NCI-H2081 (cell line): ENCODE measurements at places on chromosomes 6 and 20.

GRCh38 chr6:100565439-100566104 is 100.9 kb upstream of the SIM1 start:
- DNase-seq = no peak

DNA sequence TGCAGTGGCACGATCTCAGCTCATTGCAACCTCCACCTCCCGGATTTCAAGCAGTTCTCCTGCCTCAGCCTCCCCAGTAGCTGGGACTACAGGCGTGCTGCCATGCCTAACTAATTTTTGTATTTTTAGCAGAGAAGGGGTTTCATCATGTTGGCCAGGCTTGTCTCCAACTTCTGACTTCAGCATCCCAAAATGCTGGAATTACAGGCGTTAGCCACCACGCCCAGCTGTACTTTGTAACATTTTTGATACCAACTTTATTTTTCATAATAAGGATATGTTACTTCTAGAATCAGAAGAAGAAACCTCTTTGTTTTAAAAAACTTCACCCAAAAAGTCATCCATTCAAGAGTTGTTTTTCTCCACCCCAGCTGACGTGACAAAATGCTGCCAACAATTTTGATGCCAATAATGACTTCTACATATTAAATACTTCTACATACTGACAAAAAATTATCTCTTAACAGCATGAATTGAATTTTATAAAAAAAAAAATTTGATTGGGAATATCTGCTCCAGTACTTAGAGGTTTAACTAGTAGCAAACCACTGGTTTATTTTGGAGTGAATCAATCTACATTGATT is 22.5 kb upstream of the PRIM2 start:
- no peak for DNase-seq

DNA sequence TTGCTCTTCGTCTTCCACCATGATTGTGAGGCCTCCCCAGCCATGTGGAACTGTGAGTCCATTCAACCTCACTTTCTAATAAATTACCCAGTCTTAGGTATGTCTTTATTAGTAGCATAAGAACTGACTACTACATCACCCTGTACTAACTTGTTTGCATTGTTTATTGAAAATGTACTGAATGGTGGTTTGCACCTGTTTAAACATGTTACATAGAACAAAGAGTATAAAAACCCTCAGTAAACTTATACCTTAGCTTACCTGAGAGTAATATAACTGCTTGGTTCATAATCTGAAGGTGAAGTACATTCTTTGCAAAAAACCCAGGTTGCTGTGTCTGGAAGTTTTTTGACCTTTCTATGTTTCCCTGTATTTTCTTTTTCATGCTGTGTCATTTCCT is 777.8 kb downstream of the TBC1D32 start:
- DNase-seq = peak; percentile 4

DNA sequence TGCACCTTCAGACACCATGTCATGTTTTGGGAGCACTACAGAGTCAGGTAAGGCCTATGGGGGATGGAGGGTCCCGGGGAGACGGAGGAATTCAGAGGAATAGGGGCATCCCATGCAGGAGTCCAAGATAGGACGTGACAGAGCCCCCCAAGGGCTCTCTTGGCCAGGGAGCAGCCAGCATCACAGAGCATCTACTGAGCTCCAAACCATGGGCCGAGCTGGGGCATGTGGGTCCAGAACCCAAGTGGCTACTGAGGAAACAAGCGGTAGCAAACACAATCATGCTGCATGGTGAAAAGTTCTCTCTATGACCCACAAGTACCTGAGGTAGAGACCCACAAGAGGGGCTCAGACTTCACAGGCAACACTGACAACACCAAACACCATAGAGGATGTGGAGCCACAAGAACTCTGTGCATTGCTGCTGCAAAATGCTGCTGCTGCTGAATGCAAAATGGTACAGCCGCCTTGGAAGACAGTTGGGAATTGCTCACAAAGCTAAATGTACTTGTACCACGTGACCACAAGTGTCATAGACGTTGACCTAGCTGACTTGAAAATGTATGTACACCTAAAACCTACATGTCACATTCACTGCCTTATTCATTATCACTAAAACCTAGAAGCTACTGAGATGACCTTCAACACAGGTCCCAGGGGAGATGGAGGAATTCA is 33.4 kb upstream of the MAS1L start:
- no peak for DNase-seq

- DNase-seq = no peak
These were observed 23.5 kb downstream of the CFAP206 start for GRCh38 chr6:87431263-87431662.

GRCh38 chr6:25154034-25154596 is 125.1 kb upstream of the CARMIL1 start:
- no peak for DNase-seq

DNA sequence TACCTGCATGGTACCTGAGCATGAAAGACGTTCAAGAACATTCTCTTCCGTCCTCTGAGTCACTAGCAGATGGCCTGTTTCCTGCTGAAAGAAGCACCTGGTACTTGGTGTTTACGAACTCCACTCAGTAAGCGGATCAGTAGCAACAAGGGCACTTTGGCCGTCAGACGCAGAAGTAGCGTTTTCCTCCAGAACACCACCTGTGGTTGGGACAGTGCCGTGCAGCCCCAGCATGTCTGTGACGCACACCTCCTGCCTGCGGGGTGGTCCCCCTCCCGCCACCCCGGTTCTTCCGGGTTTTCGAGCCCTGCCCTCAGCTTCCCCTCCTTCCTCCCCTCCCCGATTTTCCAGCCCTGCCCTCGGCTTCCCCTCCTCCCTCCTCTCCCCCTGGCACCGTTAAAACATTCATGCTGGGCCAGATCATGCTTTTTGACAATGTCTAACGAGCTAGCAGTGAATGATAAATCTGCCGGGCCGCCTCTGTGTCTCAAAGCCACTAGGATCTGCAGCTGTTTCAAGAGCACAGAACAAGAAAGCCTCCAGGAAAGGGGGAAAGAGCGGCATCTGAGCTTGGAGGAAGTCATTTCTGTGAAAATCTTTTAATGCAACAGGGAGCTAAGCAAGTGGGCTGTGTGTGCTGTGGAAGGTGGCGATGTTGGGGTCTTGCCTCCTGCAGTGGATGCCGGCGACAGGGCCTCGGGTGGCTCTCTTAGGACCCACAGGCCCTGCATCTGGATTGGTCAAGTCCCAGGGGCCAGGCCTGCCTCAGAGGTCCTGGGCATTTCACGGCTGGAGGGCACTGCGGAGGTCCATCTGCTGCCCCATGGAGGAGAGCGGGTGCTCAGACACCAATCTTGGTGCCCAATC is 207.9 kb downstream of the ERMARD start:
- DNase-seq = peak; percentile 86

GRCh38 chr6:14200047-14200446 is 82.5 kb downstream of the CD83 start:
- DNase-seq = no peak

- no peak for DNase-seq
These were observed 214.4 kb upstream of the DTNBP1 start for GRCh38 chr6:15877231-15877630.

DNA sequence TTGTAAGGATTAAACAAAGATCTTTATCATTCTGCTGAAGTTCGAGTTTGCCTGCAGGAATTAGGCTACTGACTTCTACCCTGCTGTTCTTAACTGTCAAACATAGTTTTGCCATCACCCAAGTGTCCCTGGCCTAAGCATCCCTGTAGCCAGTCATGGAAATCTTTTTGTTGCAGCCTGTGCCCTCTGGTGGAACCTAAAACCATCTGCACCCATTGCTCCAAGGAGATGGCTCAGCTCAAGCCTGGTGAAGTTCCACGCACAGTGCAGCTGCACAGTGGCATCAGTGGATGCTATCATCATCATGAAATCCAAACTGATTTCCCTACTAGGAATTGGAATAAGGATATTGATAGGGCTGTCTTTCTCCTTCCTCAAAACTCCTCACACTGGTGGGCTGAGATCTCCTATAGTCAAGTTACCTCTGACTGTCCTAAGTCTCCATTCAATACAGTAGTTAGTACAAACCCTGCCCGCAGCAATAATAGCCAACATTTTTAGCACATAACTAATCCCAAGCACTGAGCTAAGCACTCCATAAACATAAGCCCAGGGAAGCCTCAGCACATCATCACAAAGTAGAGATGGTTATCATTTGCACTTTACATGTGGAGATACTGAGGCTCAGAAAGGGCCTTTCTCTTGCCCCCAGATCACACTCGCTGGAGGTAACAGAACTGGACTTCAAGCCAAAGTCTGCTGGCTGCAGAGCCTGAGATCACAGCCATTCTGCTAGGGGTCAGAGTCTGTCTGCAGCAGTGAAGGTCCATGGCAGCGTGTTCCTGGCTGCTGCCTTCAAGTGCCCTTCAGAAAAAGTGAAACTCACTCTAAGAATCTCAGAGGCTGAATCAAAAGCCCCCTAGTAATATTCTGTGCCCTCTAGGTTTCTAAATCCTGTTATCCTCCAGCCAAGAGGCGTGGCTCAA is 77.2 kb upstream of the MC3R start:
- peak; percentile 1 for DNase-seq

- no peak for DNase-seq
These were observed 217.5 kb downstream of the TINAG start for GRCh38 chr6:54525731-54526130.

- peak; percentile 71 for DNase-seq
These were observed at the start of gene PBX2 for GRCh38 chr6:32190054-32190851. PBX2 (minus strand) TSS chr6:32190202; CDS start chr6:32189915, 287 bp downstream.

GRCh38 chr6:8268156-8268555 is 165.8 kb upstream of the EEF1E1 start:
- no peak for DNase-seq

DNA sequence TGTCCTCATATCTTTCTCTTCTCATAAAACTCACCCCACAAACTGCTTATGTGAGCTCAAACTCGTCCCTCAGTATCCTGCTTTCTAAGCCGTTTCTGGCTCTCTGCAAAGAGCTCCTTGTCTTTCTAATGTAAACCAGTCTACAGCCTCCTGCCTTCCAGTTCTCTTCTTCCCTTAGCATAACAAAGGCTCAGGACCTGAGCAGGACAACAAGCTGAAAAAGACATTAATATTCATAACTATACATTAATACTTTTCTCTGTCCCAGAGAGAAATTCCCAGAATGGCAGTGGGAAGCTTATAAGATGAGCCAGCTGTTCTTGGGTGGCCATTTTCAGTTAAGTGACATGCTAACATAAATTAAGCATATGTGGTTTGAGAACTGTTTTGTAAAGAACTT is 207.0 kb upstream of the TCF21 start:
- DNase-seq = no peak

GRCh38 chr6:30747902-30748769 is 3.8 kb upstream of the IER3 start:
- no peak for DNase-seq

- DNase-seq = no peak
These were observed 715.6 kb upstream of the ID4 start for GRCh38 chr6:19121521-19121920.

- DNase-seq = no peak
These were observed 74.0 kb upstream of the TOP1 start for GRCh38 chr20:40954521-40955165.

GRCh38 chr6:3355358-3356055 is 96.8 kb downstream of the PSMG4 start:
- DNase-seq = peak; percentile 31

DNA sequence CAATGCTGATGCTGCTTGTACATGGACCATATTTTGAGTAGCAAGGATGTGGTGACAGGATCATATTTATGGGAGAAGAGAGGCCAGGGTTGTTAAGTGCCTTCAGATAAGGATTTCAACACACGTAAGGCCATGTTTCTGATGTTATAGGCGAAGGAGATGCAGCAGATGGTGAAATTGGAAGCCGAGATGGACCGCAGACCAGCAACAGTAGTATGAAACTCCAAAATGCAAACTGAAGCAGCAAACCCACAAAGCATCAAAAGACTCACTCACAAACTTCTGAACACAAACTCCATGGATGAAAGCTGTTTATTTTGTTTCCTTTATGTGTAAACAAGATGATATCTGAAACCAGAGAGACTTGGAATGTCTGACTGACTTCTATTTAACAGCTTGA is 35.6 kb upstream of the LAMP5 start:
- DNase-seq = no peak

DNA sequence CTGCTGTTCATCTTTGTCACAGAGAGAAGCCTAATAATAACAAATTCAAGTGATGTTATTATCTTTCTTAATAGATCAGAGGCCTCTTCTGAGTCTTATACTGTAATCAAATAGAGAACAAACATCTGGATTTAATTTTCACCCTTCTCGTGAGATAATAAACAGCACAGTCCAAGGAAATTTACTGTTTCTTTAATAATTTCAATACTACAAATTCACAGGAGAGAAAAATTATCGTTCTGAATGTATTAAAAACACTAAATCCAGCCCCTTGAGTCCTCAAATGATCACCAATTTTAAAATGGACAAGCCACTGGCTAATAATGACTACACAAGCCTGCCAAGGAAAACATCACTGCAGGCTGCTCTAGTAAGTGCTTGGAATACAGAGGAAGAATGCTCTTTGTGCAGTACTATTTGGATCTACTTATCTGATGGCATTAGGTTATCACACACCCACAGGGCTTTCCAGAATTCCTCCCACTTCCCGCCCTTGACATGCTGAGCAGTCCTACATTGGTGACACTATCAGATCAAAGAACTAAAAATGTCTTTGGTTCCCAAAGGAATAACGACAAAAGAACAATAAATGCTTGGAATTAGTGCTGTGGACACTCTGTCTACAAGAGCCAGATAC is 38.1 kb downstream of the SYNE1 start:
- no peak for DNase-seq

DNA sequence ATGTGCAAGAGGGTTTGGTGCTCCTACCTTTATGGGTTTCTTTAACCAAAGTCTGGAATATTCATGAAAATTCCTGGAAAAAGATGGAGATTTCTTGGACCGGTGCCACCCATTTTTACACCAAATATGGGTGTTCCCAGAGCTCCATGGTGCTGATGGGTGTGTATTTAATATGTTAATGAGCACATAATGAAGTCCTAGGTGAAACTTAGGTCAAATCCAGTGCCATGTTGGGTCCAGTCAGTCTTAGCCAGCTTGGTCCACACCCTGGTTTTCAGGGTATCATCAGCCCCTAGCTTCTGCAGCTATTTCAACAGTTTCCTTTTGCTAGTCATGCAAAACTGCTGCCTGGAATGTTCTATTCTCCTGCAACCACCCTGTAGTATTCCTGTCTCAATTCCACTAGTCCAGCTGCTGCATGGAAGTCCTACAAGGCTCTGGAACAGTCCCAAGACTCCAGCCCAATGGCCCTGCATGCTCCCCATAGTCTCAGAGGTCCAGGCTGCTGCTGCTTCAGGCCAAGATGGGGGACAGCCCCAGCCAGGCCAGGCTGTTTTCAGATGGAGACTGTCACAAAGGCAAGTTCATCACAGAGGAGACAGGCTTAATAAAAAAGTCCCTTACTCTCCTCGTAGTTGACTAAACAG is 31.8 kb downstream of the CST9L start:
- DNase-seq = no peak

DNA sequence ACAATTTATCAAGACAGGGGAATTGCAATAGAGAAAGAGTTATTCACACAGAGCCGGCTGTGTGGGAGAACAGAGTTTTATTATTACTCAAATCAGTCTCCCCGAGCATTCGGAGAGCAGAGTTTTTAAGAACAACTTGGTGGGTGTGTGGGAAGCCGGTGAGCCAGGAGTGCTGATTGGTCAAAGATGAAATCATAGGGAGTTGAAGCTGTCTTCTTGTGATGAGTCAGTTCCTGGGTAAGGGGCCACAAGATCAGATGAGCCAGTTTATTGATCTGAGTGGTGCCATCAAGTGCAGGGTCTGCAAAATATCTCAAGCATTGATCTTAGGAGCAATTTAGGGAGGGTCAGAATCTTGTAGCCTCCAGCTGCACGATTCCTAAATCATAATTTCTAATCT is 50.0 kb upstream of the ECI2 start:
- no peak for DNase-seq
